ENCODE measurements at places on chromosomes 2 and 18. TPM values are rescaled to one million over a fixed set of nuclear protein-coding genes. Genes with fewer than 3 reads are reported as not detected.

DNA sequence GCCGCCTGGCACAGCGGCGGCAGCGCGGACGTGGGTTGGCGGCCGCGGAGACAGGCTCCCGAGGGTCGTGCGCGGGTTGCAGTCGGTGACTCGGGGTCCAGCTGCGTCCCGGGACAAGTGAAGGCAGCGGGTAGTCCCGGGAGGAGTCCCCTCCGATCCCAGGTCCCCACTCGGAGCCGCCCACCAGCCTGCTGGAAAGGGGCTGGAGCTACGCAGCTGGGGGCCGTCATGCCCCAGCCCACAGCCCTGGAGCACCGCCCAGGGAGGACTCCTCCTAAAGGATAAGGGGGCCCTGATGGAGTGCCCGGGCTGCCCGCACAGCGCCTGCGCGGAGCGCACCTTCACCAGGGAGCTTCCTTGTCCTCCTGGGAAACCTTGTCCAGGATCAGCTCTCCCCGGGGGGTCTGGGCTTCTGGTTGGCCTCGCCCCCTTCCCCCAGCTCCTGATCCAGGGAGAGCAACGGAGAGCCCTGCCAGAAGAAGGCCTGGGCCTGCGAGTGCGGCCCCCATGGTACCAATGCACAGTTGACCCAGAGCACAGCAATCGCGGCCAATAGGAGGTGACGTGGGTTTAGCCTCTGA is 25.9 kb upstream of the ALPP start:
- no peak overlapping the region for H3K27ac ChIP-seq
- DNase-seq = no peak
- peaks cover 33% of the 10 kb centered on the region for H3K27me3 ChIP-seq
- no peak overlapping the region for H3K4me3 ChIP-seq

- H3K4me3 ChIP-seq = no peak overlapping the region
- no peaks in the 10 kb centered on the region for H3K4me1 ChIP-seq
- H3K27ac ChIP-seq = no peak overlapping the region
Measured at GRCh38 chr2:20186078-20186854, 38.7 kb downstream of the SDC1 start.

DNA sequence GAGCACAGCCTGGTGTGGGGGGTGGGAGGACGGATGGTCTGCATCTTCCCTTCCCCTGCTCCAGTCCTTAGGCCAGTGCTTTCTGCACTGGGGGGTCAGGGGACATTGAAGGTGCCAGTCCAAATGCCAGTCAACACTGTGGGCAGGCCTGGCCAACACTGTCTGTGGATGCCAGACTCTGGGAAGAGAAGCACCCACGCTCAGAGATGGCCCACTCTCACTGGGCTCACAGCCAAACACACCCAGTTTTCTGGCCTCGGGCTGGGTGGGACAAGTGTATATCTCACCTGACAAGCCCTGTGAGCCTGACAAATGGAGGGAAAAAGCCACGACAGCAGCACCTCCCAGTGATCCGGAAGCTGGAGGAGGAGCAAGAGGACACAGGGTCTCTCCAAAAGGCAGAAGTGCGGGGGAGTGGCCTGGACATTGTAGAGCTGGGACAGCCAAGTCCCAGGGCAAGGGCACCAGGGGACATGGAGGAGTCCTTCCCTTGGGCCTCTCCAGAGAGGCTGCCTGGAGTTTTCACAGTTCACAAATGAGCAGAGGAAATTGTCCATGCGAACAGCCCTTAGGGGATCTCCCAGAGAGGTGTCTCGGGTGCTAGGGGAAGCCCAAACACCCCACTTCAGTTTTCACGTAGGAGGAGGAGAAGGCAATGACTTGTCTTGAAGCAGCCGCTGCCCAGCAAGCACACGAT is 79.3 kb downstream of the SDC1 start:
- no peak overlapping the region for H3K4me3 ChIP-seq
- peaks cover 2% of the 10 kb centered on the region for H3K27me3 ChIP-seq
- DNase-seq = no peak
- no peaks in the 10 kb centered on the region for H3K4me1 ChIP-seq
- H3K27ac ChIP-seq = no peak overlapping the region
- H3K36me3 ChIP-seq = no peaks in the 10 kb centered on the region

The MOGAT1 gene
- total RNA-seq = not detected

The SIGLEC15 gene
- not detected for total RNA-seq
